Activated CD4-positive, alpha-beta memory T cell treated with anti-CD3 and anti-CD28 coated beads for 36 hours (primary cell): ENCODE measurements at places on chromosomes 12 and 14. TPM values are rescaled to one million over a fixed set of nuclear protein-coding genes. Genes with fewer than 3 reads are reported as not detected.

The SMOC1 gene
- total RNA-seq = not detected

The TM9SF1 gene
- 23.7 TPM for total RNA-seq

The RAB5B gene
- 44.8 TPM for total RNA-seq

The TMEM229B gene
- 0.93 TPM for total RNA-seq

The NAP1L1 gene
- total RNA-seq = 889 TPM

The IL23A gene
- total RNA-seq = 48.5 TPM

The GPR162 gene
- 0.31 TPM for total RNA-seq

The CIROP gene
- total RNA-seq = not detected

The HSPB8 gene
- not detected for total RNA-seq

The SOX5 gene
- 0.69 TPM for total RNA-seq

The PCED1B gene
- total RNA-seq = 133 TPM

The AQP2 gene
- total RNA-seq = not detected

The COX8C gene
- not detected for total RNA-seq
